ENCODE measurements at places on chromosomes 5 and 9.

DNA sequence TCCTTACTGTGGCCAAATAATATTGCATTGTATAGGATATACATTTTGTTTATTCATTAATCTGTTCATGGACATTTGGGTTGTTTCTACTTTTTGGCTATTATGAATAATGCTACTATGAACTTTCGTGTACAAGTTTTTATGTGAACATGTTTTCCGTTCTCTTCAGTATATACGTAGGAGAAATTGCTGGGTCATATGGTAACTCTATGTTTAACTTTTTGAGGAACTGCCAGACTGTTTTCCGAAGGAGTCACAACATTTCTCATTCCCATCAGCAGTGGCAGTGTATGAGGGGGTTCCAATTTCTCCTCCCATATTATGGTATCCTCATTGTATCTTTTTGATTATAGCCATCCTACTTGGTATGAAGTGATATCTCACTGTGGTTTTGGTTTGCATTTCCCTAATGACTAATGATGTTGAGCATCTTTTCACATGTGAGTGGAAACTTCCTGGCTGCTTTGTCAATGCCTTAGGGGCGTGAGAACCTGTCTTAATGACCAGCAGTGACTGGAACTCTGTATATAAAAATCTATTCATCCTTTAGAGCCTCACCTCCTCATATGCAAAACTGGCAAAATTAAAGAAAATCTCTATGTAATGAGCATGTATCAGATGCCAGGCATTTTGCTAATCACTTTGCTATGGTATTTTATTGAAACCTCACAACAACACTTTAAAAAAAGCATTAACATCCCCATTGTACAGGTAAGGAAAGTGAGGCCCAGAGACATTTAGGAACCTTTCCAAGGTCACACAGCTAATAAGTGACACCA, 47.8 kb upstream of the TGFBR1 start:
- DNase-seq, result no peak

GRCh38 chr5:173919443-173919842, 31.3 kb downstream of the CPEB4 start:
- no peak for DNase-seq

DNA sequence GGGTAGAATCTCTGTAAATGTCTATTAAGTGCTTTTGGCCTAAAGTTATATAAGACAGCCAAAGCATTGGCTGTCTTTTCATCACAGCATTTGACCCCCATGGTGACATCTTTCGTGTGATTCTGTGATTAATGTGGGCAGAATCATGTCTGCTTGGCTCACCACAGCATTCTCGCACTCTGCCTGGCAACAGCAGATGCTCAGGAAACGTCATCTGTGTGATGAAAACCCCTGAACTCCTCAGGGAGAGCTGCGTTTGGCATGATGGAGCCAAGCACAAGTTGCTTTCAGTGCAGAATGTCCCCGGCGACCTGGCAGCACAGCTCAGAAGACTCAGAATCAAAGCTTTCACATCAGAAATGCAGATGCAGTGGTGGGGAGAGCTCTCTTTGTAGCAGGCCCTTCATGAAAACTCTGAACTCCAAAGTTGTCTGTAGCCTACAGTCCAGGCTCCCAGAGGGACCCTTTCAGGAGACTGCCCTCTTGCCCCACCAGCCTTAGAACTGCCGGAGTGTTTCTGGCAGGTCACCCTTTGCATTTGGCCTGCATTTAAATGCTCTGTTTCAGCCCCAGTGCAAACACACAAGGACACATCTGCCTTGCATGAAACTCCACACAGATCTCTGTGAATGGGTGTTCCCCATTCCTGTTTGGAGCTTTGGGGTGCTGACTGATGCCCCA, 155.6 kb upstream of the PANK3 start:
- no peak for DNase-seq

DNA sequence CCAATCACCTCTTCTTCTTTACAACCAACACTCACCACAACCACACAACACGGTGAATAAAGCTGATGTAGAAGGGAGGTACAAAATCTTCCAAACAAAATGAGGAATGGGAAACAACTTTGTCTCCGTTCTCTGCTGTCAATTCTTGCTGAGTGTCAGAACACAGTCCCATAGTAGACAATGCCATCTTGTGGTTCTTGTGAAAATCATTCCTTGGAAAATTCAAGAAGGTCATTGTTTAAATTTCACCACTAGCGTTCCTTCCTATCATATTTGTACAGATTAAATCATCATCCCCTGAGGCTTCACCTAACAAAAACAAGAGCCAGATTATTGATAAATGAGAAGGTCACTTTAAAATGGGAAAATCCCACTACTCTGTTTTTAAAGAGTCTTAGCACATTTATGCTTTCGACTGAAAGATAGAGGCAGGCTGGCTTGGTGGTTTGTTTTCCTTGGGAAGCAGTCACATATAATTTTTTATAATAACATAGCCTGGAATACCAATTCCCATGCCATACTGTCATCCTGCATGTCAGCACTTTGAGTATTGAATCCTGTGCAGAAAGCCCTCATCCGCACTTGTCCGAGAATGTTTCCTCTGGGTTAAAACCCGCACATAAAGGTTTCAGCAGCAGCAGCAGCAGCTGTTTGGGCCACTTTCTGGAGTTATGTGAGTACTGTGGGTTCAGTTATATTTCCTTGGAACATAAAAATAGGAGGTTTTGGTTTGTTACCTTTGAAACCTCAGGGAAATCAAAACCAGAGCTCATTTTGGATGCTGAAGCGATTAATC, 395.0 kb upstream of the SMARCA2 start:
- DNase-seq, result no peak

GRCh38 chr9:127502706-127503378, 51.5 kb downstream of the LRSAM1 start:
- DNase-seq, result no peak

DNA sequence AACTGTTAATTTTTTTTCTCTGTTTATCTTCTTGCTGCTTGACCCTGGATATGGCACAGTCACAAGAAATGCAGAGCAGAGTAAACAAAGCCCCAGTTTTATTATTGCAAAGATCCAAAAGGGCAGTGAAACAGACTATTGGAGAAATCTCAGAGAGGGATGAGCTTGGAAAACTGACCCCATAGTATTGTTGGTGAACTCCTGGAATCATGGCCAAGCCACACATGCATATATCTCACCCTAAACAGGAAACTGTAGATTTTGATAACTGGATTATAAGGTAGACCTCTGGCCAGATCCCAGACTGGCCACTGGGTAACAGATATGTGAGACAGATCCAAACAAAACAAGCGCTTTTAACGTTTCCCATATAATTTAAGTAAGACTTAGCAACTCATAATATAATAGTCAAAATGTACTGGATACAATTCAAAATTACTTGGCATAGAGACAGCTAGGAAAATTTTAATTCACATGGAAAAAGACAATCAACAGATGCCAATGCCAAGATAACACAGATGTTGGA, 263.5 kb upstream of the SEMA6A start:
- DNase-seq, result no peak

DNA sequence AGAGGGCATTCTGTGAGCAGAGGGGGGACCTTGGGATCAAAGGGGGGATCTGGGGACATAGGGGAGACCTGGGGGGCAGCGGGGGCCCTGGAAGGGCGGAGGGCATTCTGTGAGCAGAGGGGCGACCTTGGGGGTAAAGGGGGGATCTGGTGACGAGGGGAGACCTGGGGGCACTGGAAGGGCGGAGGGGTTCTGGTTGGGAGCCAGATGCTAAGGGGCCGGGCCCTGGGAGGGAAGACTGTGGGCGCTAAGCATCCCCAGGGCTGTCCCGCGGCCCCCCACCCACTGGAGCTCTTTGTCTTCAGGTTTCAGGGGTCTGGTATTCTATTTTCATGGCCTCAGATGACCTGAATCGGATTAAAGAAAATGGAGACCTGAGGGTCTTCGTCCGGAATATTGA, 748 bp downstream of the LCN9 start:
- no peak for DNase-seq

GRCh38 chr5:24474685-24475084, 170.1 kb downstream of the CDH10 start:
- DNase-seq, result no peak

DNA sequence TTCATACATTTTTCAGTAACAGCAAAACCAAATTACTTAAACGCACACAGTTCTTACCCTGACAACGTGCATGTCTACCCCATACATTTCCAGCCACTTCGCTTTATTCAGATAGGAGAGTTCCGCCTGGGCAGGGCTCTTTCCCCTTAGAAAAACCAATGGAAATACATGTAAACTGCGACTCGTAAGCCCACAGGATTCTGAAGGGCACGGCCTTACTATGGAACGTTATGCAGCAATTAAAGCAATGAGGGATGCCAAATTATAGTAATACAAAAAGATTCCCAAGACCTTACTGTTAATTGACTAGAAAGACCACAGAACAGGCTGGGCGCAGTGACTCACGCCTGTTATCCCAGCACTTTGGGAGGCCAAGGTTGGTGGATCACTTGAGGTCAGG, 64.5 kb downstream of the EPB41L4B start:
- DNase-seq, result no peak

- no peak for DNase-seq
Observed at GRCh38 chr9:107789001-107789700, 299.6 kb upstream of the KLF4 start.

DNA sequence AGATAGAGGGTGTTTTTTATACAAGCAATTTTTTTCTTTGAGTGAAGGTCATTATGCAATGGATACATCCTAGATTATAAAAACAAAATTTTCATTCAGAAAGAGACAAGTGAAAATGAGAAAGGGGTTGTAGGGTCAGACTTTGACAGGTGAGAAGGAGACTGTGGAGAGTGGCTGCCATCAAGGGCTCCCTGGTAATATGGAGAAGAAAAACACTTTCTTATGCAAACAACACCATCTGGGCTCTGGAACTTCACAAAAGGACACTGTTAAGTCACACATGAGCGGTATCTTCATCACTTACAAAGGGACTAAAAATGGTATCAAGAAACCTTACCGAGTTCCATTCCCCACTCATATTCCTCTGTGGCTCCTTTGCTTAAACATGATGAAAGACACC, 23.5 kb downstream of the C7 start:
- no peak for DNase-seq

DNA sequence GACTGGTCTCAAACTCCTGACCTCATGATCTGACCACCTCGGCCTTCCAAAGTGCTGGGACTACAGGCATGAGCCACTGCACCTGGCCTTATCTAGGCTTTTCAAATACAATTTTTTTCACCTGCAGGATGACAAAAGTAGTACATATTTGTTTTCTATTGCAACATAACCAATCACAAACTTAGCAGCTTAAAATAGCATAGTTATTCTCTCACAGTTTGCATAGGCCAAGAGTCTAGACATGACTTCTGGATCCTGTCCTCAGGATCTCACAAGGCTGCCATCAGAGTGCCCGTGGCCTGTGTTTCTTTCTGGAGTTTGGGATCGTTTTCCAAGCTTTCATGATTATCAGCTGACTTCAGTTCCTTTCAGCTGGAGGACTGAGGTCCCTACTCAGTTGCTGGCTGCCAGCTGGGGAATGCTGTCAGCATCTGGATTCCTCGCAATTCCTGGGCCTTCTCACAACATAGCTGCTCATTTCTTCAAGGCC, 348.9 kb downstream of the ARHGEF28 start:
- DNase-seq, result no peak

DNA sequence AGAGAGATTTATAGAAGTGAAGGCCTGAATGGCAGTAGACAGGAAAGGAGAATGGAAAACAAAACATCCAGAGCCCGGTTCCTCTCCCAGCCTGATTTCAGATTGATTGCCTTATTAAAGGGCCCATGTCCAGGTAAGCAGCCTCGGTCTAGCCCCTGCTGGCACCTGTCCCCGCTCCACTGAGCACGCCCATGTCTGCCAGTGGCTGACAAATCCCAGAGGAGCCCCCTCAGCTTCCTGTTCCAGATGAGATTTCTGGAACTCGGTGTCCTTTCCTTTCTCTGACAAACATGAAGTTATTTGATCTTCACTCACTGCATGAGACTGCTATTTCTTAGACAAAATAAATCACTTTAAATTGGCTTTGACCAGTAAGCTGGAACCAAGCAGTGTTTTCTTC, 187.0 kb upstream of the ADCY2 start:
- no peak for DNase-seq

GRCh38 chr5:155085282-155085989, 71.9 kb downstream of the KIF4B start:
- DNase-seq, result no peak

DNA sequence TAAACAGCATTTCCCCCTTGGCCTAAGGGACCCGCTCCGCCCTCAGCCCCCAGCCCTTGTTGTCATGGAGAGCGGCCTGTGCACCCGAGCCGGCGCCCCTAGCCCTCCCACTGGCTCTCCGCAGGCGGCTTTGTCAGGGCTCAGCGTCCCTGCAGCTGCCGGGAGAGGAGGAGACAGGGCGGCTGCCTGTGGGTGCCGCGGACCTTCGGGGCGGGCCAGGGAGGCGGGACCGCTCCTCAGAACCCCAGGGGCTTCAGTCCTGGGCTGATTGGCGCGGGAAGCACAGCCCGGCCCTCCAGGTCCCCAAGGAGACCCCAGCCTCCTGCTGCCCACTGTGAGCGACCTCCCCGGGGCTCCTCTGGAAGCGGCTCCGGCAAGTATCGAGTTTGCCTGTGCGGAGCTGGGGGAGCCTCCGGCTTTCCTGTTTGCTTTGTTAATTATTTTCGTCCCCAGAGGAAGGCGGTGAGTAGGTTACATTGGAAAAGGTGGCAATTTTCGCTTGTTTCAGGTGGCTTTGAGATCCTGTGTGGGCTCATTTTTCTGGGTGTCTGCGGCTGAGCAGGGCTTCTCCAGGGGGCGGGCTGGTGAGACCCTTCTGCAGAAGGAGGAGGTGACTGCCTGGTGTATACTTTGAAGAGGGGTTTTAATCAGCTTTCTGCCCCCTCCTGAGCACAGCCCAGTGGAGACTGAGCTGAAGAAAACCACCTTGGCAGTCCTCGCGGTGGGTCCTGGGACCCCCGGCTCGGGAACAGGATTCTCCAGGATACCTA, at the start of gene FGD3:
Gene FGD3 (plus strand): TSS at position 256 of the 770 bp plus-strand sequence. CDS start 28,734 bp downstream, outside the sequence.
- DNase-seq, result no peak

GRCh38 chr9:70136632-70137031, 93.0 kb downstream of the MAMDC2 start:
- DNase-seq, result no peak

- no peak for DNase-seq
Observed at GRCh38 chr5:109141222-109142200, 268.3 kb downstream of the PJA2 start.

- DNase-seq, result no peak
Observed at GRCh38 chr9:124257070-124257843, 492 bp upstream of the NEK6 start.

- no peak for DNase-seq
Observed at GRCh38 chr5:95590880-95591279, 29.0 kb upstream of the GPR150 start.

GRCh38 chr9:99140685-99141314, 35.9 kb downstream of the TGFBR1 start:
- DNase-seq, result no peak

Data from substantia nigra (tissue), 51 donors.